ENCODE measurements at places on chromosomes 7 and 10.

DNA sequence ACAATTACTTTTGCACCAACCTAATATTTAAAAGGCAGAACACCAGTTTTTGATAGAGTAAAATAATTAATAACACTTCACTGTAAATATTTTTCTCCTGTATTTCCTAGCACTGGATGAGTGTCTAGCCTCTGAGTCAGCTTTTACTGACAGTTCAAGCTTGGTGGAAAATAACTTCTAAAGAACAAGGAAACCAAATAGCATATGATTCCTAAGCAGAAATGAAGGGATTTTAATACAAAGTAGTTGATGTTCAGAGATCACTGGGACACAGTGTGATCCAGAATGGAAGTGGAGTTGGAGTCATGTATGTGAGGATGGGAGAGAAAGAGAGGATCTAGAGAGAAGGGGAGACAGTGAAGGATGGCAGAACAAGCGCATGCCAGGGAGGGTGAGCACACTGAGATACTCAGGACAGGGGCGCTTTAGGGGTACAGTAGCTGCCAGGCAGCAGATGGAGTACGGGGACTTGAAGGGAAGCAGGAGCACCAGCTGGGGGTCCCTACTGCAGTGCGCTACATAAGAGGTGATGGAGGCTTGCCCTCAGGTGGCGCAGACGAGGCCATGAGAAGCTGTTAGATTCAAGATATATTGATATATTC lies 117.9 kb upstream of the KLF6 start:
- no peak for DNase-seq

- no peak for DNase-seq
Observed at GRCh38 chr10:104429846-104430245, 76.2 kb downstream of the CFAP58 start.

GRCh38 chr7:47039904-47040303 lies 542.0 kb downstream of the TNS3 start:
- DNase-seq: no peak

GRCh38 chr10:119101366-119102098 lies 2.4 kb upstream of the DENND10 start:
- DNase-seq: no peak

DNA sequence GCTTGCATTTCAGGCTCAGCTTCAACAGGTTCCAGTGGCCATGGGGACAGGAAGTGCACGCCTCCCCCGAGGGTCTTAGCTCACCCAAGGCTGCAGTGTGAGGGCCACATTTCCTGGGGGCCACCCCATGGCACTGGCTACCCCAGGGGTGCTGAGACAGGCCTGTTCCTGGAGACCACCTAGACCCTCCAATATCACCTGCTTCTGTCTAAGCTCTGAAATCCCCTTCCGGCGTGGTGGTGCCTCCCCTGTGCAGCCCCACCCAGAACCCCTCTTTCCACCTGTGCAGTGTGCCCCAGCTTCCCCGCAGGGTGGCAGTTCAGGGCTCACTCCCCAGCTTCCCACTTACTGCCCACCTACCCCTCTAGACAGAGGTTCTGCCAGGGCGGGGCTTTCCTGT lies 83.1 kb downstream of the ADARB2 start:
- DNase-seq: no peak
